IPS-NIHi11 (cell line): ENCODE measurements at places on chromosomes 13 and 19.

- no peak for DNase-seq
Measured at GRCh38 chr19:6384381-6384780, 8.6 kb downstream of the GTF2F1 start.

- no peak for DNase-seq
Measured at GRCh38 chr13:67119481-67119894, 110.6 kb downstream of the PCDH9 start.

- DNase-seq: no peak
Measured at GRCh38 chr13:102947745-102948405, 102.0 kb downstream of the ERCC5 start.

- no peak for DNase-seq
Measured at GRCh38 chr19:45117167-45117594, 24.2 kb downstream of the PPP1R37 start.

- no peak for DNase-seq
Measured at GRCh38 chr19:56960959-56961543, 120.5 kb upstream of the PEG3 start.

DNA sequence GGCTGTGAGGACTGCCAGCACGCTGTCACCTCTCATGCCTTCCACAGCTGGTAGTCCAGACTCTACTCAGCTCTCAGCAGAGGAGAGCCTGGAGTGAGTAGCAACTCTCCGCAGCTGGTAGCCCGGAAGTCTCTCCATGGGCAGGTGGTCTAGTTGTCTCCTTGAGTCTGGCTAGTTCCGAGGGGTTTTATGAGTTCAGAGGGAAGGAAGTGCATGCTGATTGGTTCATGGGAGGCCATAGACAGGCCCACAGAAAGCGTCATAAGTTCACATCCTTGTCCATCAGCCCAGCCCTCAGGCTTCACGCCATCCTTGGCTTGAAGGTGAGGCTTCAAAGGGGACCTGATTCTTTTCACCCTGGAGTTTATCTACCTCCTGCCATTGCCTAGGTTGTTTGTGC lies 2662.4 kb upstream of the PCDH20 start:
- DNase-seq: no peak

DNA sequence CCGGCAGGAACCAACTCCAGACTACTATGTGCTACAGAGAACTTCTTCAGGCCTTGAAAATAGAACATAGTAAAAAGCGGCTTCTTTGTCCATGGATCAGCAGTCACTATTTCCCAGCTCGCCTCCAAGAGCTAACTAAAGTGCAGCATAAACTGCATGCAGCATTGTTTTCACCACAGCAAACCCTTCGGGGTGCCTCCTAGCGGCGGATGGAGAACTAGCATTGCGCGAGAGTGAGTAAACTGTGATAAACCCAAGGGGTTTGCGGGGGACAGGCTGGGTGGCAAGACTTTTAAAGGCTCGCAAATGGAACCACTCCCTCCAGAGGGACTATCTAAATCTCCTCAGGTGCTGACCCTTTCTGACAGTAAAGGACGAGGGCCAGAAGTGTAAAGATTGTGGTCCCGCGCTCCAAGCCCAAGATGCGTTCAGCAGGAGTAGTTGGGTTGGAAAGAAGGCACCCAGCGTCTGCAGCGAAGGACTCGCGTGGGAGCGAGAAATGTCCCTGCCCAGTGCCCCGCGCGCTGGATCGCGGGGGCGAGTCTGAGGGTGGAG lies 21.5 kb upstream of the SGCG start:
- DNase-seq: peak; percentile 79

DNA sequence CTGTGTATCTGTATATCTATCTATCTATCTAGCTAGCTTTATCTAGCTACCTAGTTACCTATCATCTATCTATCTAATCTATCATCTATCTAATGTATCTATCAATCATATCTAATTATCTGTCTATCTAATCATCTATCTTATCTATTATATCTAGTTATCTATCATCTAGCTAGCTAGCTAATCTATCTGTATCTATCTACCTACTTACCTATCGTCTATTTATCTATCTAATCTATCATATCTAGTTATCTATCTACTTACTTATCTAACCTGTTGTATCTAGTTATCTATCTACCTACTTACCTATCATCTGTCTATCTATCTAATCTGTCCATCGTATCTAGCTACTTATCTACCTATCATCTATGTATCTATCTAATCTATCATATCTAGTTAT lies 17.9 kb downstream of the VSTM1 start:
- DNase-seq: no peak

- DNase-seq: peak; percentile 67
Measured at GRCh38 chr13:24161010-24161775, 673 bp downstream of the SPATA13 start.

- no peak for DNase-seq
Measured at GRCh38 chr19:19542507-19542906, 4.4 kb downstream of the CILP2 start.

- DNase-seq: no peak
Measured at GRCh38 chr13:94342436-94343242, 136.8 kb downstream of the DCT start.

DNA sequence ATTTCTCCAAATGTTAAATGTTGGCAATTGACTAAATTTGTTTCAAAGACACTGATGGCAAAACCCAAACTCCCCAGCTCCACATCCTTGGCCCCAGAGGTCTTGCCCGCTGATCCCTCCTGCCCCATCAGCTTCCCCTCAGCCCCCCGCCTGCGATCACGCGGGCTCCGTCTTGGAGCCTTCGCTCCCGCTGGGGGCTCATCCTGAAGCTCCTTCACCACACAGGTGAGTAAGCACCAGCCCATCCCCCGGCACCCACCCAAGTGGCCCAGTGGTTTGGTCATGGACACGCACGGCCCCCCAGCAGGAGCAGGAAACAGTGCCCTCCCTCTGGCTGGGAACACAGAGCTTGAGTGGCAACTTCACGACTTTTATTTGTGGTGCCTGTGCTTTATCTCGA lies 14.9 kb downstream of the EPS8L1 start:
- DNase-seq: no peak

- no peak for DNase-seq
Measured at GRCh38 chr13:37023871-37024270, 23.3 kb downstream of the EXOSC8 start.

GRCh38 chr13:32039056-32039455 lies 7.5 kb downstream of the FRY start:
- DNase-seq: no peak

GRCh38 chr13:27997904-27998522 lies 9.5 kb upstream of the URAD start:
- peak; percentile 58 for DNase-seq

- no peak for DNase-seq
Measured at GRCh38 chr19:5957170-5957569, 20.8 kb downstream of the RANBP3 start.

DNA sequence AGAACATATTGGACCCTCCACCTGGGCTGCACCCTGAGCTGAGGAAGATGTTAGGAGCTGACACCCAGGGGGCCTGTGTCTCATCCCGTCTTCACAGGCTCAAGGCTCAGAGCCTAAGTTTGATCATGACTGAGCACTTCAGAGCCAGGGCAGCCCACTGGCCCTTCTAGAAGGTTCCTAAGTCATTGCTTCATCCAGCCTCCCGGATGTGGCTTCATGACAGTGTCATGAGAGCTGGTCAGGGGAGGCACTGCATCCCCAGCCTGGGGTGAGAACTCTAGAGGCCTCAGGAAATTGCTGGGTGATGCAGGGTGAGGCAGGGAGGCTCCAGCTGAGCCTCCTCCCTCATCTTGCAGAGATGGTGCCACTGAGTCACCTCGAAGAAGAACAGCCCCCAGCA lies 24.9 kb upstream of the PIK3R2 start:
- no peak for DNase-seq

DNA sequence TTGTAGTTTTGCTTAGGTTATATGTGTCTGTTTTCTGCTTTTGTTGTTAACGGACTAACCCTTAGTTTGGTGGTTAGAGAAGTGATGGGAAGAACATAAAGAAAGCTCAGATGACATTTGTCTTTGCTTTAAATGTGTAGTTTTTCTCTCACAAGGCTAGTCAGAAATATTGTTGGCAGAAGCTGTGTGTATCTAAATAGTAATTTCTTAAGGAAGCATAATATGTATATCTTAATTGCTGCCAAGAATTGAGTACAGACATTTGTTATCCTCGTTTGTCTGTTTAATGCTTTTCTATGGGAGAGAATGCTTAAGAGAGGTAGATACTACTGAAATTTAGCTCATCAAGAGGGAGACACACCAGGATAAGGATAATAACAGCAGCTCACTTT lies 2.7 kb downstream of the RGCC start:
- DNase-seq: no peak

GRCh38 chr13:112929783-112930055 lies 39.3 kb upstream of the MCF2L start:
- no peak for DNase-seq

- DNase-seq: no peak
Measured at GRCh38 chr13:100347968-100348367, 240.6 kb downstream of the GGACT start.

DNA sequence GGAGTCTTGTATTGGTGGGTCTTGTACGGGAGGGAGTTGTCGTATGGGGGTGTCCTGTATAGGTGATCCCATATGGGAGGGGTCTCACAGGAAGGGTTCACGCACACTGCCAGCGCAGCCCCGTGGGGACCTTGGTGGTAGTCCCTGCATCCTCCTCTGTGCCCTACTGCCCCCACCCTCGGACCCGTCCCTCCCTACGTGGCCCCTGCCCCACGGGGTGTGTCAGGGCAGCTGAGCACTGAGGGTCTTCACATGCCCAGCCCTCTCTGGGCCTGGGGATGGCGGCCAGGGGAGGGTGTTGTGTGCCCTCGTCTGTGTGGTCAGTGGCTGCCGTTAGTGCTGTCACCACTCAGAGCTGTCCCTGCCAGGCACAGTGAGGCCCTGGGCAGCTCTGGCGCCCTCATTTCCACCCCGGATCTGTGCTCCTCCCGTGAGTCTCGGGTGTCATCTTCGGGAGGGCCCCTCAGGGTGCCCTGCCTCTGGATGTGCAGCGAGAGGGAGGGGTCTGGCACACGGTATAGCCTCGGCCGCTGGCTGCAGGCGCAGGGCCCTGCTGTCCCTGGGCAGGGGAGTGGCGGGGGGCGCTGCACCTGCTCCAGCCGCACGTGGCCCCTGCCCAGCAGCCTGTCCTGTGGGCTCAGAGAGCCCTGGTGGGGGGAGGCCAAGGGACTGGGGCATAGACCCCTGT lies 16.0 kb upstream of the GNA15 start:
- DNase-seq: no peak

DNA sequence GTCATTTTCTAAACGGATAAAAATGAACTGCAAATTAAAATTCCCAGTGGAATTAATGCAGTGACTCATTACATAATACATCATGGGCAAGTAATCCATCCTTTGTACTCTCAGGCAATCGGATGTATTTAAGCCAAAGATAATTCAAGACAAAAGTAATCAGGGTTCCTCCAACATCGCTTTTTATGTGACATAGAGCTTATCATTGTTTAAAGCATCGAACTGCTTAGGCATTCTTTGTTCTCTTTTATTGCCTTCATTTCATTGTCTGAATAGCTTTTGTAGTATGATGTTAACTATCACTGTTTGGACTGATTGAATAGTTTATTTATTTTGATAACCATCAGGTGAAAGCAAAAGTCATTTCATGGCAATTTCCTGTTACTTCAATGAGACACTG lies 209.4 kb downstream of the ITGBL1 start:
- no peak for DNase-seq

DNA sequence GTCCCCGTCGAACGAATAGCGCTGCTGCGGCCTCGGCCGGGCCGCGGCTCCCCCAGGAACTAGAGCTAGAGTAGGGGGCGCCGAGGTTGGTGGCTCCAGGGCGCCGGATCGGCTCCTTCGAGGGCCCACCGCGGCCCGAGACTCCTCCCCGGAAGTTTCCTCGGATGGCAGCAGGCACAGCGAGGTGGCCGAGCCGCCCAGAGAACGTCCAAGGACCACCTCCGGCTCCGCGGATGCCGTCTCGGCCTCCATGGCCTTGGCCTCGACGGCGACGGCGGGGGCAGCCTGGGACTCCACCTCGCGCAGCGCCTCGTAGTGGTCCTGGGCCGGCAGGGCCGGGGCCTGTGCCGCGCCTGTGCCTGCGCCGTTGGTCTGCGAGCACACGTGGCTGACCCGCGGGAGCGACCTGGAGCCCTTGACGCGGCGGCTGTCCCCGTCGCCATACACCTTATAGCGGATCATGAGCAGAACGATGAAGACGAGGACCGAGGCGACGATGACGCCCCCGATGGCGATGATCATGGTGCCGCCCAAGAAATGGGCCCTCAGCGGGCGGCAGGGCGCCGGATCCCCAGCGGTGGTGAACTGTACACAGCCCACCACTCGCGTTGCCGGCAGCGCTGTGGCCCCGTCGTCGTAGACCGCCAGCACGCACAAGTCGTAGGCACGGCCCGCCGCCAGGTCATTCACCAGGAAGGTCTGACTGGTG lies 11.8 kb downstream of the IFNL1 start:
- peak; percentile 58 for DNase-seq

- no peak for DNase-seq
Measured at GRCh38 chr19:54485851-54486250, 12.8 kb upstream of the CDC42EP5 start.

- DNase-seq: no peak
Measured at GRCh38 chr19:3105641-3106508, 11.7 kb downstream of the GNA11 start.

DNA sequence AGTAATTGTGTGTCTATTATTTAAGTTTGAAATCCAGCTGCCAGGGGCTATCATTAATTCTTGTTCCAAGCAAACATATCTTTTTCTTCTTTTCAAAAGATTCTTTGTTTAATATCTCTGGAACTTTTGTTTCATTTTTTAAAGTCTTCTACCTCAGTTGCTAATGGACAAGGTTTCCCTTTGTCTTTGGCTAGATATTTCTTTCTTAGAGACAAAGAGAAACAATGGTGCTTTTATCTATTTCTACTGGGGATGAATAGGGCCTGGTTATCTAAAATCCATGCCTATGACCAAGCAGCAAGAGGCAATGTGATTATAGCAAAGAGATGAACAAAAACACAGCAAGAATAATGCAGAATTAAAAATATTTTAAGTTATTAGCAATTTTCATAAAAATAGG lies 661.3 kb upstream of the KLF12 start:
- DNase-seq: no peak

GRCh38 chr13:98274921-98275487 lies 97.9 kb upstream of the RNF113B start:
- DNase-seq: no peak

DNA sequence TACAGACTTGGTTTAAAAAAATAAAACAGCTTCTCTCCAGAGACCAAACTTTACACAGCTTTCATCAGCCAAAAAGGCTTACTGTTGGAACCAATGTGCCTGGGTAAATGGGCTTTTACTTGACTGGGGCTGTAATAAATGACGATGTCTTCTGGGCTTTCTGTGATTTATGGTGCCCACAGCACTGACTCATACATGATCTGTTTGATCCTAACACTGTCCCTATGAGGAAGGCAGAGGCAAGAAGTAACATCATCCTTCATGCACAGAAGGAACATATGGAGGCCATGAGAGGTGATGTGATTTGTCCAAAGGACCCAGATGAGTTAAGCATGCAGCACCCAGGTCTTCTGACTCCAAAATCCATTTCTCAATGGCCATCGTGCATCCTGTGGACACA lies 77.4 kb downstream of the DOCK9 start:
- DNase-seq: no peak

GRCh38 chr13:83714236-83714635 lies 168.0 kb downstream of the SLITRK1 start:
- no peak for DNase-seq
